ENCODE measurements at places on chromosomes 7 and 10. TPM values are rescaled to one million over a fixed set of nuclear protein-coding genes. Genes with fewer than 3 reads are reported as not detected.
A peak's percentile ranks its signal among the peaks of the same experiment; 100 is the strongest.

DNA sequence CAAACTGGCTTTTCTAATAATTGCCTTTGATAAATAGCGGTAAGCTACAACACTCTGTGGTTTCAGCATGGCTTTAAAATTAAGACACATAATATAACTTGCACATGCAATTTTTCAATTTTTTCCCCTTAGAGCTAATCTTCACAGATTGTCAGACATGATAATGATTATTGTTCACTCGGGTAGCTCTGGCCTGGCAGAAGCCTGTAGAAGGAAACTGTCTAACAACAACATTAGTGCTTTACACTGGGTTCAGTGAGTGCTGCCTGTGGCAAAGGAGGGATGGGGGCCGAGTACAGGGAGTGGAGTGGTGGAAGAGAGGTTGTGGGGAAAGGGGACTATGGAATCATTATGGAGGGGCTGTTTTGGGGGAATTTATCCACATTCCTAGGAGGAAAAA is 67.2 kb upstream of the AUTS2 start:
- no peak for DNase-seq

DNA sequence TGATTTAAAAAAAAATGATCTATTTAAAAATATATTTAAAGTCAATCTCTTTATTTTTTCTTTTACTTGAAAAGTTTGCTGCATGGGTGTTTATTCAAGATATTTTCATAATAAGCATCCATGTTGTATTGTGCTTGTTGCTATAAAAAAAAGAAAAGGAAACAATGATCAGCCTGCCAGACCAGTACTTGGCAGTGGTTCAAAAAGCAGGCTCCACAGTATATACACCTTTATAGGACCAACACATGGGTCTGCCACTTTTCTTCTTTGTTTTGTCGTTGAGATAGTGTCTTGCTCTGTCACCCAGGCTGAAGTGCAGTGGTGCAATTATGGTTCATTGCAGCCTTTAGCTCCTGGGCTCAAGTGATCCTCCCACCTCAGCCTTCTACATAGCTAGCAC is 228.0 kb downstream of the TWIST1 start:
- DNase-seq, result no peak

GPNMB gene
- polyA plus RNA-seq, result 114 TPM

SEMA4G gene
- polyA plus RNA-seq, result 3.2 TPM

- DNase-seq, result no peak
Measured at GRCh38 chr7:94011714-94012353, 7.7 kb upstream of the BET1 start.

MALRD1 gene
- polyA plus RNA-seq, result 0.64 TPM

STEAP1B gene
- polyA plus RNA-seq, result 11.4 TPM

GRCh38 chr7:21542891-21543527 is at the start of gene DNAH11:
TSS of gene DNAH11 (plus strand) at chr7:21543039. CDS start at chr7:21543246, 207 bp downstream.
- peak; percentile 35 for DNase-seq

- no peak for DNase-seq
Measured at GRCh38 chr10:13750299-13751190, 163.8 kb downstream of the PRPF18 start.

GRCh38 chr10:5490032-5490431 is 9.3 kb downstream of the CALML5 start:
- DNase-seq, result no peak

DNA sequence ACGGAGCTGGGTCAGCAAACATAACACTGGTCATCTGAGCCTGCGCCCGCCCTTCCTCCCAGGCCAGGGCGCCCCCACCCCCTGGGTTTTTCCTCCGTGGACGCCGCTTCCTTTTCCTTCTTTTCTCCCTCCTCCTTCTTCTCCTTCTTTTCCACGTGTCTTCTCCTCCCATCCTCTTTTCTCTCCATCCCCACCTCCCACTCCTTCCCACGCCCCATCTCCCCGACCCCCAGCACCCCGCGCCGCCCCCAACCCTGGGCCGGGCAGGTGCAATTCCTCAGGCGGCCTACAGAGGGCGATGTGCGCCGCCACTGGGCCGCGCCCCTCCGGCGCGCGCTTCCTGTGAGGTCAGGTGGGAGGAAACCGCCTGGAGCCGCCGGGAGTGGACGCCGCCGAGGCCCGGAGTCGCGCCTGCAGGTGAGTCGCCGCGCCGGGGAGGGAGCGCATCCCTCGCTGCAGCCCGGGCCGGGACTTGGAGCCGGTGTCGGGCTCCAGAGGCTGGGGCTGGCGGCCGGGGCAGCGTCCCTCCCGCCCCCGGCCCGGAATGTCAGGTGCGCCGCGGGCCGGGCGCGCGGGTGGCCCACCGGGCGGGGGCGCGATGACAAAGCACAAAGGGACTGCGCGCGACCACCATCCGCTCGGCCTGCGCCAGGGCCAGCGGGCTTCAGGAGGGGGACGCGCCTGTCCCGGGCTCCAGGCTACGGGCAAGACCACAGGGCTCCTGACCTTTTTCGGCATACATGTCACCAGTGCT is at the start of gene FAM241B:
Gene FAM241B (plus strand): TSS at position 351 of the 754 bp plus-strand sequence. CDS start 1,497 bp downstream, outside the sequence.
- peak; percentile 18 for DNase-seq

- DNase-seq, result no peak
Measured at GRCh38 chr7:557558-557881, 37.9 kb upstream of the PDGFA start.

DNA sequence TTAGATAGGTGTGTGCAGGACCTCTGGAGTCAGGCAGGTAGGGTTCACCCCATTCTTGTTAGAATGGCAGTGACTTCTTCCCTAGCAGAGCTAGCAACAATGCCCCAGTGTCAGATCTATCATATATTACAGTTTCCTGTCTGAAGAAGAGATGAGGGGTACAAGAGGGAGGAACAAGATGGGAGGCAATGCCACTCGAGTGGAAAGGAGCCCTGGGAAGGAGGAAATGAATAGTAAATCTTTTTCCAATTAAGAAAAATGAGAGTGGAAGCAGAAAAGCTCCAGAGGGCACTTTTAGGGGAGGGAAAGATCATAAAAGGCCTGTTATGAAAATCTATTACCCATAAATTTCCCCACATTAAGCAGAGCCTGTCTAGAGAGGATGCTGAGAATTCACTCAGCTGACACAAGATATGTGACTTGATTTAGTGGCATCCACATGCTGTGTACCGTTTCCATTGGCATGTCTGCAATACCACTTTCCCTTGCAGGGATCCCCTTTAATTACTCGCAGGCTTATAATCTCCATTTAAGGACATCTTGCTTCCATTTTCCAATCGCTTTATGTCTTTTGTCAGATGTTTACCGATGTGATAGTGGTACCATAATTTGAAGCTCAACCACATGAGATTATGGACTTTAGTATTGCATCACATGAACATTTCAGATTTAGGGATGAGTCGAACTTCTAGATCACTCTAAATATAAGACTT is 70.0 kb upstream of the AGBL3 start:
- DNase-seq, result no peak

FFAR4 gene
- polyA plus RNA-seq, result not detected

- no peak for DNase-seq
Measured at GRCh38 chr7:48595756-48596155, 328.6 kb upstream of the CDC14C start.

TUBB8 gene
- not detected for polyA plus RNA-seq

- peak; percentile 95 for DNase-seq
Measured at GRCh38 chr10:77702166-77702565, 64.6 kb upstream of the KCNMA1 start.

- no peak for DNase-seq
Measured at GRCh38 chr10:73909540-73910115, 1.3 kb upstream of the PLAU start.

ERVW-1 gene
- not detected for polyA plus RNA-seq

LIPJ gene
- polyA plus RNA-seq, result not detected

DNA sequence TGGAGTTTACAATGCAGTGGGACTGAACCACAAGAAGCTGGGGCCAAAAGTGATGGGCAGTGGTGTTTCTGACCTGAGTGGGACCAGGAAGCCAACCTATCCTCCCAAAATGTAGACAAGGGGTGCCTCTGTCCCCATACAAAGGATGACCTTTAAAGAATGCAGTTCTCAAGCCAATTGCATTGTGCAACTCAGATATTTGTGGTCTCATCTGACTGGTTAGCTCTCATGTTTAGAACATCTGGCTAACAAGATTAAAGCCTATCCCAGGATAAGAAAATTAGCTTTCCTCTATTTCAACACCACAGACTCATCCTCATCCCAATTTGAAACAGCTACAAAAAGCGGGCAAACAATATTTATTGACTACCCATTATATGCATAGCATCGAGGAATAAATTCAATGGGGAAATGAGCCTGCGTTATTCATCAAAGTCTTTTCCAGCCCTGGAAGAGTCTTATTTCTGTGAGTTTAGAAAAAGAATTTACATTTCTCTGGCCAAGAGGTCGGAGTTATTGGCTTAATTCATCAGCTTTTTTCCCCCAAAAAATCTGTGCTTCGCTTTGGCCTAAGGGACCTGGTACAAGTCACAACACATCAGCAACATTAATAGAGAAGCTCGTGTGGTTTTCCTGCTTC is 26.7 kb downstream of the ELMO1 start:
- no peak for DNase-seq

STAM gene
- 48.7 TPM for polyA plus RNA-seq

- no peak for DNase-seq
Measured at GRCh38 chr7:108290459-108291151, 160.4 kb upstream of the LAMB4 start.

GRCh38 chr7:106788637-106789036 is 76.4 kb upstream of the PIK3CG start:
- DNase-seq, result no peak

DNA sequence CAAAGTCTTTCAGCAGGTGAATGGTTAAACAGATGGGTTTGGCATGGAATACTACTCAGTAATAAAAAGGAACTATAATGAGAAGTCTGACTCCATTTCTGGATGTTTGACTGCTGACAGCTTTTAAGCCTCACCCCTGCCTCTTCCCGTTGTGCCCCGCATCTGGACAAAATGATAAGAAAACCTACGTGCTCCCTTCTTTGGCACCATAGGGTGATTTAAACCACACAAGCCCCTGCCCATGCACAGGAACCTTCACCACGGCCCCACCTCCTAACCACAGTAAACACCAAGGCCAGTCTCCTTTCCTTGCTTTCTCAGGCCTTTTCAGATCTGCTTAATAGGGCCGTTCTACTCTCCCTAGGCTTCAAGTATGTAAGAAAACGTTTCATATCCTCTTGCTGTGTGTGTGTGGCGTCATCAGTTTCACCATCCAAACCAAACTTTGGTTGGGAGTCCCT is 47.1 kb upstream of the UBN2 start:
- DNase-seq, result no peak

DNA sequence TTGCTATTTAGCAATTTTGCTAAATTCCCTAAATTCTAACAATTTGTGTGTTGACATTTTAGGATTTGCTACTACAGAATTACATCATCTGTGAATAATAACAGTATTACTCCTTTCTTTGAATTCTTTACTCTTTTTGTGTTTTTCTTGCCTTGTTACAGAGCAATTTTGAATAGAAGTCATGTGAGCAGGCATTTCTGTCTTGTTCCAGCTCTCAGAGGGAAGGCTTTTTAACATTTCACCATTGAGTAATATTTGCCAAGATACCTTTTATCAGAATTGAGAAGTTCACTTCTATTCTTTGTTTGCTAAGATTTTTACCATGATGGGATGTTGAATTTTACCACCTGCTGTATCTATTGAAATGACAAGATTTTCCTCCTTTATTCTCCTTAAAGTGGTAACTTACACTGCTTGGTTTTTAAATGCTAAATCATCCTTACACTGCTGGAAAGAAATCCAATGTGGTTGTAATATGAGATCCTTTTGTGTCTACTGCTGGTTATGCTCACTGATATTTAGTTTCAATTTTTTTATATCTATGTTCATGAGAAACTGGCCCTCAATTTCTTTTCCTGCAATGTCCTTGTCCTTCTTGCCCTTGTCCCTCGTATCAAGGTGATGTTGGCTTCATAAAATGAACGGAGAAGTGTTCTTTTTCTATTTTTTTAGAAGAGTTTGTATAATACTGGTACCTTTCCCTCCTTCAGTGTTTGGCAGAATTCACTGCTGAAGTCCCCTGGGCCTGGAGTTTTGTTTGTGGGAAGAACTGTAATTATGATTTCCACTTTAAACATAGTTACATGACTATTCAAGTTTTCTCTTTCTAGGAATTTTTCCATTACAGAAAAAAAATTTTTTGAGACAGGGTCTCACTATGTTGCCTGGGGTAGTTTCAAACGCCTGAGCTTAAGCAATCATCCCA is 50.3 kb upstream of the ATP6V0A4 start:
- DNase-seq, result peak; percentile 54

OR2A1 gene
- polyA plus RNA-seq, result 0.07 TPM

- no peak for DNase-seq
Measured at GRCh38 chr10:3076138-3076537, 8.8 kb downstream of the PFKP start.

- no peak for DNase-seq
Measured at GRCh38 chr7:128974241-128974934, 36.7 kb downstream of the IRF5 start.

GRCh38 chr10:35412003-35412723 is 75.9 kb downstream of the CCNY start:
- DNase-seq, result no peak

PKD1L1 gene
- 0.12 TPM for polyA plus RNA-seq

DNA sequence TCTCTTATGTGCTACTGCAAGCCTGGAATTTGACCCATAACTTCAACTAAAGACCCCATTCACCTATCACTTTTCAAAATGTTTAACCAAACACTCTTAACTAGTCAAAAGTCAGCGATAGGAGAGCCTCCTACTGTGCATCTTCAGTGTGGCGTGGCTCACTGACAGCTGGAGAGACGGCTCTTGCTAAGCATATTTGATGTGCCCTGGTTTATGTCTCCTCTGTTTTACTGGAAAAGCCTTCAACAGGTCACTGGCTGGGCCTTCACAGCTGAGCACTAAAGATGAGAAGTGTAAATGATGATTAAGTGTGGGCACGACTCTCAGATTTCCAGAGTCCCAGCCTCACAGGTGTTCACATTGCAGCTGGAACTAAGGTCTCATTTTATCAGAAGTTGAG is 472.1 kb downstream of the SEMA3D start:
- no peak for DNase-seq

TMEM130 gene
- 0.95 TPM for polyA plus RNA-seq

- no peak for DNase-seq
Measured at GRCh38 chr10:59589796-59590195, 119.9 kb downstream of the SLC16A9 start.

DNA sequence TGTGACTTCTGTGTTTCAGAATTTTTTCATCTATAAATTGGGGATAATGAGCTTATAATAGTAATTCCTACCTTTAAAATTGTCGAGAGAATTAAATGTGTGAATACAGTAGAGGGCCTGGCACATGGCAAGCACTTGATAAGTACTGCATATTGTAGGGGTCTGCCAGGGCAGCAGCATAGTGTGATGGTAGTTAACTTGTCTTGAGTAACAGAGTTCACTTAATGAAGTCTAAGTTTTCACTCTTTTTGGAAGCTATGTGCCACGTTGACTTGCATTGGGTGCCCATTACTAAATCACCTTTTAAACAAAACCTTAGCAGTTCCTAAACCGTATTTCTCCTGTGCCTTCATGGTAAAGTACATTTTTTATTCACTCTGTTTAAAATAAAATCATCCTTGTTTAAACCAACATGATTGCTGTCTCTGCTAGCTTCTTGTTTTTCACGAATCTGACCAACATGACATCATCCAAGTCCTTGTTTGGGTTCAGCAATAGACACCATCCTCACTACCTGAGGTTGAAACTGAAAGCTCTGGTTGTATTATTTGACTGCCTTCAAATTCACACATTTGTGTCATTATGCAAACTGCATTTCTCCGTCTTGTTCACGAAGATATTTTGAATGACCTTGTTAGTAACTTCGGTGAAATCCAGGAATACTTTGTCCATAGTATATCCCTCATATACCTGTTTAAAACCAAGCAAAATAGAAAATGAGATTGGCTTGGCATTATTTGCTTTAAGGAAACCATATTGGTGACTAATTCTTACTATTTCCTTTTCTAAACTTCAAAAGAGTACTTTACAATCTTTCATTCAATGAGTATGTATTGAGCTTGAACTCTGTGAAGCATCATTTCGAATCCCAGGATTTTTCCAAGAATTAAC is 340.2 kb downstream of the SUGCT start:
- no peak for DNase-seq
